ENCODE measurements at places on chromosomes 2 and 18. TPM values are rescaled to one million over a fixed set of nuclear protein-coding genes. Genes with fewer than 3 reads are reported as not detected.

DNA sequence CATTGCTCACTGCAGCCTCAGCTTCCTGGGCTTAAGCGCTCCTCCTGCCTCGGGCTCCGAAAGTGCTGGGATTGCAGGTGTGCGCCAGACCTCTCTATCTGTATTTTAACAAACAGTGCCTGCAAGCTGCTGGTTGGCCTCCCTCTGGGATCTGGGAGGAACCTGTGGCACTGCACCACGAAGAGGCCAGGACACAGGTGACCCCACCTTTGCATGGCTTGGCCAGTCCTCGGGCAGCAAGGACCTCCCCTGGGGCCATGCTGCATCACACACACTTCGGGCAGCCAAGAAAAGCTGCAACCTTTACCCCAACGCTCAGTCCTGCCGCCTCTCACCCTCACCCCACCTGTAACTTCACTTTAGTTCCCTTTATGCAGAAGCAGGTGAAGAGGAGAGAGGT, 70.0 kb downstream of the PXDN start:
- DNase-seq = no peak

- no peak for DNase-seq
Measured at GRCh38 chr2:220941683-220942082, 630.4 kb downstream of the EPHA4 start.

DNA sequence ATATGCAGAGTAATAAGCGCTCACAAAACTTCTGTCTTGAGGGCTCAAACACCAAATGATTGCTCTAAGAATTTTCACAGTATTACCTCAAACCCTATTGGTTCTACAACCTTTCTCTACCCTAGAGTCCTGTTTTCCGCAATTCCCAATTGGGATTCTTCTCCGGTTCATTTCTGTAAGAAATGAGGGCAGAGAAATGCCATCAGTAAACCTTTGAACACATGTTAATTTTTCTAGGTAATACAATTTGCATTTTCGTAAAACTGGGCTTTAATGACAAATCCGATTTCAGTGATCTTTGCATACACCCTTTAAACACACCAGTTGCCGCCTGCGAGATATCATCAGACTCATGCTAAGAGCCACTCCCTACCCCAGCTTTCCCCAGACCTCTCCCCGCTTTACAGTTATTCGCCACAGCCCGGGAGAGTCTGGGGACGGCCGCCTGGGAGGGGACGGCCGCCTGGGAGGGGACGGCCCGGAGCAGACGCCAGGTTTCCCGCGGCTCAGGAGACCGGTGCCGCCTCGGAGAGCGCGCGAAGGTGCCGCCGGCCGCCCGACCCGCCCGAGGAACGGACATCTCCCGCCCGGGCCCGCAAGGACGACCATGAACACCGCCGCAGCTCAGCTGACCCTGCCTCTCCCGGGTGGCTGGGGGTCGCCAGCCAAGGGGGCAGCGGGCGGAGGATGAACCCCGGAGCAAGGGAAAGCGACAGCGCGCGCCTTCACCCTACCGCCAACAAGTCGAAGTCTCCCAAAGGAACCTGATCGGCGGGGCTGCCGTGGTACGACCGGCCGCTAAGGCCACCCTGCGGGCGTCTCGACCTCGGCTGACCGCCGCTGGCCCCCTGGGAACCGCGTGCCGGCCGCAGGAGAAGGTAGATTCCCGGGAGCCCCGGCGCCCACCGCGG, 463 bp downstream of the SMC6 start:
- peak; percentile 28 for DNase-seq

- DNase-seq = no peak
Measured at GRCh38 chr2:84781942-84782716, 98.8 kb downstream of the TRABD2A start.

DNA sequence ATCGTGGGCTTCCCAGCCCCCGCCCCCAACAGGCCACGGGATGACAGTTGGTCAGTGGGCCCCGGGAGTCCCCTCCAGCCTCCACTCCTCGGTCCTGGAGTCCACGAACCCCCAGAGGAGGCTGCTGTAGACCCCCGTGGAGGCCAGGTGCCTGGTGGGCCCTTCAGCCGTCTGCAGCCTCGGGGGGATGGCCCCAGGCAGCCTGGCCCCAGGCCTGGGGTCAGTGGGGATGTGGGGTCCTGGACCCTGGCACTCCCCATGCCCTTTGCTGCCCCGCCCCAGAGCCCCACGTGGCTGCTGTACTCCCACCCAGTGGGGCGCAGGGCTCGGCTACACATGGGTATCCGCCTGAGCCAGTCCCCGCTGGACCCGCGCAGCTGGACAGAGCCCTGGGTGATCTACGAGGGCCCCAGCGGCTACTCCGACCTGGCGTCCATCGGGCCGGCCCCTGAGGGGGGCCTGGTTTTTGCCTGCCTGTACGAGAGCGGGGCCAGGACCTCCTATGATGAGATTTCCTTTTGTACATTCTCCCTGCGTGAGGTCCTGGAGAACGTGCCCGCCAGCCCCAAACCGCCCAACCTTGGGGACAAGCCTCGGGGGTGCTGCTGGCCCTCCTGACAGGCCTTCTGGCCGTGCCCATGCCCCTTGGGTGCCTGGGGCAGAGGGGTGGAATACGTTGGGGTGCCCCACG, 7.6 kb downstream of the NEU4 start:
- DNase-seq = no peak

- no peak for DNase-seq
Measured at GRCh38 chr2:209277444-209277843, 146.4 kb upstream of the MAP2 start.

DNA sequence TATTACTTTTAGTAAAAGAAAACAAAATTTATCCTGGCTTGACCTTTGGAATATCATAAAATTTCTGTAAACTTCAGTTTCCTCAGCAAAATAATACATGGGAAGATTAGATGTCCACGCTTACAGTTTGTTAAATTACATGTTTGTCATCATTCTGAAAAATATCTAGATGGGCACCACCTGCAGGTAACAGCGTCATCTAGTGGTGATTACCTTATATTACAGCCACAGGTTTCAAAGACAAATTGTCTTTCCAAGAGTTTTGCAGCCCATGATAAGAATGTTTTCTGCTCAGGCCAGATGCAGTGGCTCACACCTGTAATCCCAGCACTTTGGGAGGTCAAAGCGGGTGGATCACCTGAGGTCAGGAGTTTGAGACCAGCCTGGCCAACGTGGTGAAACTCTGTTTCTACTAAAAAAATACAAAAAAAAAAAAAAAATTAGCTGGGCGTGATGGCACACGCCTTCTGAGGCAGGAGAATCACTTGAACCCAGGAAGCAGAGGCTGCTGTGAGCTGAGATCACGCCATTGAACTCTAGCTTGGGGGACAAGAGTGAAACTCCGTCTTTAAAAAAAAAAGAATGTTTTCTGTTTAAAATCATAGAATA, 96.3 kb upstream of the RASGRP3 start:
- DNase-seq = no peak

- DNase-seq = no peak
Measured at GRCh38 chr2:234565201-234565600, 68.3 kb upstream of the ARL4C start.

- no peak for DNase-seq
Measured at GRCh38 chr18:67140495-67140894, 376.0 kb downstream of the DSEL start.

- no peak for DNase-seq
Measured at GRCh38 chr18:11791131-11791530, 60.1 kb upstream of the CHMP1B start.

- DNase-seq = no peak
Measured at GRCh38 chr18:5059696-5060032, 137.4 kb downstream of the AKAIN1 start.

- peak; percentile 80 for DNase-seq
Measured at GRCh38 chr18:23032030-23032582, 99.0 kb downstream of the RBBP8 start.

- no peak for DNase-seq
Measured at GRCh38 chr2:6863792-6864191, 1.9 kb downstream of the CMPK2 start.

GRCh38 chr2:38522754-38523349, 79.9 kb downstream of the HNRNPLL start:
- no peak for DNase-seq

- no peak for DNase-seq
Measured at GRCh38 chr2:219356834-219357233, 24.3 kb upstream of the RESP18 start.

DNA sequence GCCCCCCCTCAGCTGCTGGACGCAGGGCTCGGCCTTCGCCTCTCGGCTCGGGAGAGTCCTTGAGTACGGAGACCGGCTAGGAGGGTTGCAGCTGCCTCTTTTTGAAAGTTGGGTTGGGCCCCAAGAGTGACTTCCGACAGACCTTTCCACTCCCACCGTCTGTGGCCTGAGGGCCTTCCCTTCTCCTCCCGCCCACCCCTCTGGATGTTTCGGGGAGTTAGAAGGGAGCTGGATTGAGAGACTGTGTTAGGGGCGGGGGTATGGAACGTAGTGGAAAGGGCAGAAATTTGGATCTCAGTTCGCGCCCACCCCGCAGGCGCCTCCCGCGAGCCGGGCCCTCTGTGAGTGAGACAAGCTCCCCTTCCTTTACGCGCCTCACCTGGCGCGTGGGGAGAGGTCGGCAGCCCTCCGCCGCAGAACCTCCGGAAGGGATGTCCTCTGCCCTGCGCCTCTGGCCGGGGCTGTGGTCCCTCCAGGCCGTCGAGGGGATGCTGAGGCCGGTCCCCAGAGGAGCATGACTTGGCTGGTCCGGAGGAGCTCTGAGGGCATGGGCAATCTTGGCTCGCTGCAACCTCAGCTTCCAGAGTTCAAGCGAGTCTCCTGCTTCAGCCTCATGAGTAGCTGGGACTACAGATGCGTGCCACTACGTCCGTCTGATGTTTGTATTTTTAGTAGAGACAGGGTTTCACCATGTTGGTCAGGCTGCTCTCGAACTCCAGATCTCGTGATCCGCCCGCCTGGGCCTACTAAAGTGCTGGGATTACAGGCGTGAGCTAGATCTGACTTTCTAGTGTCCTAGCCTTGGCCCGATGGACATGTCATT, 15.9 kb downstream of the C2orf74 start:
- peak; percentile 35 for DNase-seq

DNA sequence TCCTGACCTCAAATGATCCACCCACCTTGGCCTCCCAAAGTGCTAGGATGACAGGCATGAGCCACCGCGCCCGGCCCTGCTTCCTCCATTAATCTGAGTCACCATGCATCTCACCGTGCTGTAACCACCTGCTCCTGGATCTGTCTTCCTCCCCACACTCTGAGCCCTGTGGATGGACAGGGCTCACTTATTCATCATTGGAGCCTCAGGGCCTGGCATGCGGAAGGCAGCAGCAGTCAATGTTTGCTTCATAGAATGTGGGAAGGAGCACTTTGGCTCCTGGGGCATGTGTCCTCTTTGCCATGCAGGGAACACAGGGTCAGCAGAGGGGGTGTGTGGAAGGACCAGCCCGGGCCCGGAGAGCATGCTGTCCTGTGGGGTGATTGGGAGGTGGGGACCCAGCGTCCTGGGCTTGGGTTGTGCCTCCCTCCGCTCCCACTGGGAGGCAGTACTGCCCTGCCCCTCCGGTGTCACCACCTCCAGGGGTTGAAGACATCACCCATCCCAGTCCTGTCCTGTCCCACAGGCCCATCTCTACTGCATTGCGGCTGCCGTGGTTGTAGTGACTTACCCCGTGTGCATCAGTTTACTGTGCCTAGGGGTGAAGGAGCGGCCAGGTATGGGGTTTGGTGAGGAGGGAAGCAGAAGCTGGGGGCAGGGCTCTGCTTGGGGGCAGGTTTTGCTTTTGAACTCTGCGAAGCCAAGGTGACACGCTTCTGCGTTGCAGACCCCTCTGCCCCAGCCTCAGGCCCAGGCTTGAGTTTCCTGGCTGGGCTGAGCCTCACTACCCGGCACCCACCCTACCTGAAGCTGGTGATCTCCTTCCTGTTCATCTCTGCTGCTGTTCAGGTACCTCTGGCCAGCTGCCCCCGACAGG, 11.5 kb downstream of the MFSD2B start:
- peak; percentile 40 for DNase-seq

The TUBA3E gene
- not detected for total RNA-seq

The CACNB4 gene
- 0.11 TPM for total RNA-seq

The DSG1 gene
- not detected for total RNA-seq

The TEX44 gene
- total RNA-seq = not detected

The VWC2L gene
- not detected for total RNA-seq
